AG08395 (cell line): ENCODE measurements at places on chromosomes 13 and 19.

- no peak for DNase-seq
These were observed 127.2 kb upstream of the CACNA1A start for GRCh38 chr19:13633522-13633922.

- DNase-seq = no peak
These were observed 17.4 kb downstream of the KLK2 start for GRCh38 chr19:50890422-50891252.

- no peak for DNase-seq
These were observed 333.4 kb downstream of the KCTD12 start for GRCh38 chr13:76552807-76553206.

GRCh38 chr13:113016526-113017295 lies 47.7 kb downstream of the MCF2L start:
- DNase-seq = no peak

DNA sequence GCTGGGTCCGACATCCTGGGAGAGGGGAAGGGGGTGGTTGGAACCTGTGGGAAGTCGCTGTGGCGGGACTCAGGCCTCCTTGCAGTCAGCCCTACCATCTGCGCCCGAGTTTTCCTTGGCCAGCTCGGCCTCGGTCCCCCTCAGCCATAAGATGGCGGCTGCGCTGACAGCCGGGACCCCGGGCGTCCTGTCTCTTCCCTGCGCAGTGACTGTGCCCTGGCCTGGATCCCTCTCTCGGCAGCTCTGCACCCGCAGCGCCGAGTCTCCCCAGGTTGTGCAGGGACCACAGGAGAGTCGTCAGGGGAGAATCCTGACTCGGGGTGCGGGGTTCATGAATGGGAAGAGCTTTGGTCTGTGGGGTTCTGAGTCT lies 345 bp downstream of the ZNF257 start:
- DNase-seq = no peak

GRCh38 chr19:10091370-10091687 lies 5.2 kb downstream of the SHFL start:
- DNase-seq = no peak

DNA sequence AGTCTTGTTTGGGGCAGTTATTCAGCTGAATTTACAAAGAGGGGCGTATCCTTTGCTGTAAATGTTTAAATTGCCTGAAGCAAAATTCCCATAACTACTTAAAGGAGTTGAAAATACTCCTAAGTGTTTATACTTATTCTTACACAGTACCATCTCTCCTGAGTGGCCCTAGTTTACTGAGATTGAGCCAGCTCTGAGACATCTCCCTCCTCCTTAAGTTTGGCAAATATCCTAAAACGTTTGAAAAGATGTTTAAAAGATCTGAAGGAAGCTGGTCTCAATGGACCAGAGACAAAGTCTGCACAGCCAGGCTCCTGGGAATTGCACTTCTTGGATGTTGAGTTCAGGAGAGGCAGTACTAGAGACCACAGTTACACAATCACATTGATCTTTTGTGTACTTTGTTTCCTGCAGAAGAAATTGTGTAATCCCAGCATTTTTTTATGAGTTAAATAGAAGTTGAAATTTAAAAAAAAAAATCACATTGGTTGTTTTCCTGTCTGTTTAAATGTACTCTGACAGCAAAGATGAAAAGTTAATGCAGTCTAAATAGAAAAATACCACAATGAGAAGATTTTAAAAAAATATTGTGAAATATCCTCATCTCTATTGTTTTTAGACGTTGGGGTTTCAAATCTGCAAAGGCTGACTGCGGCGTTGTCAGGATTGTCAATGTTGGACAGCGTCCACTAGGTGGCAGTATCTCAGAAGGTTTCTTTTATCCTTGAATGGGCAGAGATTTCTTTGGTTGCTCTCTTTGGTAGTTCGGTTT lies 20.7 kb downstream of the TNFSF11 start:
- DNase-seq = peak; percentile 80

DNA sequence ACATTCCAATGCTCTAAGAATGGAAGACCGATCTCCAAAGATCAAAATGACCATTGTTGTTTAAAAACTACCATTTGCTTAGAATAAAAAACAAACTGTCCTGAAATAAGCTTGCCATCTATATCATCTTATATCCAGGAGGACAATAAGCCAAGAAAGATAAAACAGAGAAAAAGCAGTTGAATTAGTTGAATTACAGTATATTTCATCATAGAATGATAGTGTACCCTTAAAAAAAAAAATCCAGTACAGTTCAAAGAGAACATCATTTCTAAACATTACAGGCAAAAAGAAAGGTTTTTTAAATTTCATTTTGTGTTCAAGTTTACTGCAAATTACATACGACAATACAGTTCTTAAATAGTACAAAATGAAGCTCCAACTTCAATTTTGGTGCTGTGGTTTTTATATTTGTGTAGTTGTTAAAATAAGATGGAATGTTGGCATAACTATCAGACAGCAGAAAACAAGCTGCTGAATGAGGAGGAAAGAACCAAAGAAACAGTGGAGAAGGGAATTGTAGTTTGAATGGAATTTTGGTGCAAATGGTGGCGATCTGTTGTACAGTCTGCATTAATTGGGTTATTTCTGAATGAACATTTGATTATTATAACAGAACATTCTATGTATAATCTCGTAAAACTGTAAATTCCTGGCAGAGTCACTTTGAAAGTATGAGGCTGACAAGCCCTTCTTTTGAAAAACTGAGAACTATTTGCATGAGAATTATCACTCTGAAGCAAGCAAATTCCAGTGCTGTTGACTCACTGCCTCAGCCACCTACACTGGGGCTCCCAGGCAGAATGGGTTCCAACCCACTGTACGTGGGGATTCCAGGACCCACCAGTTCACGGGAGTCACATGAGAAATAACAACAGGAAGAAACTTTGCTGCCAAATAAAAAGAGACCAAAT lies 37.7 kb downstream of the LHFPL6 start:
- DNase-seq = peak; percentile 90

DNA sequence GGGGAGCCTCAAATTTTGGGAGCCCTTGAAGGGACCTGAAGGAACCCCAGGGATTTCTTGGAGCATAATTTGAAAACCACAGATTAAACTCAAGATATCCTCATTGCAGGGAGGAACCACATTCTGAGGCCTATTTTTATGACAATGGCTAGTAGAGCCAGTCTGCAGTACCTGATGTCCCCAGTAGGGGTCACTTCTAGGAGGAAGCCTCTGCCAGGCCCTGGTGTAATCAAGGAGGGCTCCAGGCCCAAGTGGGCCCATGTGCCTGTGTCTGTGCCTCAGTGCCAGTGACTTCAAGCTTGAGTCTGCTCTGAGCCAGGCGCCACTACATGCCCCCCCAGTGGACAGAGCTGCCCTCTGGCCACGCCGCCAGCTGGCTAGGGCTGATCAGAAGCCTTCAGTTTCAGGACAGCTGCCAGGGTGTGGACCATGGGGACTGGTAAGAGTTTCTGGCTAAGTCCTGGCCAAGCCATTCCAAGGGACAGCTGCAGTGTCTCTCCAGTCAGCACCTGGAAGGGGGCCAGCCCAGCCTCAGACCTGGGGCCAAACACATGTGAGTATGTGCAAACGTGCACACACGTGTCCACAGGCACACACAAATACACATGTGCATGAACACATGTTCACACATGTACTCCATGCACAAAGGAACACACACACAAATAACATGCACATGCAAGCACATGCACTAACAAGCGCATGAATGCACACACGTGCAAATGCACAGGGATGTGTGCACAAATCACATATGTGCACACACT lies 20.5 kb upstream of the SLC7A10 start:
- DNase-seq = no peak

- DNase-seq = no peak
These were observed 69.4 kb upstream of the KLF12 start for GRCh38 chr13:74203576-74203975.

GRCh38 chr19:46724468-46724867 lies 7.6 kb upstream of the PRKD2 start:
- DNase-seq = no peak

GRCh38 chr13:95620030-95620824 lies 24.3 kb downstream of the DZIP1 start:
- no peak for DNase-seq

GRCh38 chr13:98144801-98145350 lies 2.0 kb downstream of the FARP1 start:
- DNase-seq = peak; percentile 52

GRCh38 chr13:75481176-75482069 lies 546 bp downstream of the TBC1D4 start:
- peak; percentile 23 for DNase-seq

DNA sequence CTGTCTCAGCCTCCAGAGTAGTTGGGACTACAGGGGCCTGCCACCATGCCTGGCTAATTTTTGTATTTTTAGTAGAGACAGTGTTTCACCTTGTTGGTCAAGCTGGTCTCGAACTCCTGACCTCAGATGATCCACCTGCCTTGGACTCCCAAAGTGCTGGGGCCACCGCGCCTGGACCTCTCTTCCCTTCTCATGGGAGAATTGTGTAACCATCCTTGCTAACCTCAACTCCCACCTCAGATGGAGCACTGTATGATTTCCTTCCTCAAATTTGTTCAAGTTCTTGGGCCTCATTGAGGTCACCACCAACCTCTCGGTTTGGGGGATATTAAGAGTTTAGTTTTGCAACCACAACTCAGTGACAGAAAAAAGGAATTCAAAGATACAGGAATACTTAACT lies 10.7 kb downstream of the LILRA5 start:
- DNase-seq = no peak

- DNase-seq = no peak
These were observed 13.3 kb upstream of the ZNF681 start for GRCh38 chr19:23771761-23772674.

GRCh38 chr19:16922592-16922934 lies 33.8 kb downstream of the F2RL3 start:
- no peak for DNase-seq

DNA sequence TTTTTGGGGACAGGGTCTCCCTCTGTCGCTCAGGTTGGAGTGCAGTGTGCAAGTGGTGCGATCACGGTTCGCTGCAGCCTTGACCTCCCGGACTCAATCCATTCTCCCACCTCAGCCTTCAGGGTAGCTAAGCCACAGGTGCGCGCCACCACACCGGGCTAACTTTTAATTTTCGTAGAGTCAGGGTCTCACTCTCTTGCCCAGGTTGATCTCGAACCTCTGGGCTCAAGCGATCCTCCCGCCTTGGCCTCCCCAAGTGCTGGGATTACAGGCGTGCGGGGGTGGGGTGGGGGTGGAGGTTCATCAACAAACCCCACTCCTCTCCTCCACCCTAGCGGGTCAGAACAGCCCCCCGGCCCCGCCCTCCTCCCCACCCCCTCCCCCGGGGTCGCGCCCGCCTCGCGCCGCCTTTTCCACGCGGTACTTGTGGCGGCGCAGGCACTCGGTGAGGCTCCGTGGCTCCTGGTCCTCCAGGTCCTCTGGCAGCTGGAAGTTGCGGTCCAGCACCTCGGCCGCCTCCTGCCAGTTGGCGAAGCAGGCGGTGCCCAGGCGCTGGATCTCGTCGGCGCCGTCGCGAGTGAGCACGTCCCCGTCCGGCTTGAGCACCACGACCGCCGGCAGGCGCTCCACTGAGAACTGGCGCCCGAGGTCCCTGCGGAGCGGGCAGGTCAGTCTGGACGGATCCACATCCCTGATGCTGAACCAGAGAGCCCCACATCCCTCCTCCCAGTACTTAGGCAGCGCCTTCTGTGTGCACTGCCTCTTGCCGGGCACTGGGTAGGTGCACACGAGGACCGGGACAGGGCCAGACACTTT lies 5.2 kb downstream of the NXNL1 start:
- no peak for DNase-seq

- DNase-seq = no peak
These were observed 1446.8 kb downstream of the UQCRFS1 start for GRCh38 chr19:27765912-27766725.

DNA sequence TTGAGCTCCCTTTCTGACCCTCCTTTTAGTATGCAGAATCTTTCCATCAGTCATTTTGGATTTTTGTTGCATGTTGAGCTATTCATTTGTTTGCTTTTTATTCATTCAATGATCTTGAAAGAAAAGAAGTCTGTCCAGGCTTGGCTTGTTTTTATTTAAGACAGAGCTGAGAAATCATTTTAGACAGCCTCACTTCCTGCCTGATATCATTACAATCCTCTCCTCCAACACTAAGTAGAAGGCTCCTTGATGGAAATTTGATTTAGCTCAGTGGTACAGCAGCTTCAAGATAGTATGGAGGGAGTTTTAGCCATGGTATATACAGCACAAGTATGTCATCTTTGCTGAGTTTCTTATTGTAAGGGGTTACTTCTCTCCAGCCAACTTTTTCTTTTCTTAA lies 28.4 kb downstream of the MBNL2 start:
- DNase-seq = no peak

DNA sequence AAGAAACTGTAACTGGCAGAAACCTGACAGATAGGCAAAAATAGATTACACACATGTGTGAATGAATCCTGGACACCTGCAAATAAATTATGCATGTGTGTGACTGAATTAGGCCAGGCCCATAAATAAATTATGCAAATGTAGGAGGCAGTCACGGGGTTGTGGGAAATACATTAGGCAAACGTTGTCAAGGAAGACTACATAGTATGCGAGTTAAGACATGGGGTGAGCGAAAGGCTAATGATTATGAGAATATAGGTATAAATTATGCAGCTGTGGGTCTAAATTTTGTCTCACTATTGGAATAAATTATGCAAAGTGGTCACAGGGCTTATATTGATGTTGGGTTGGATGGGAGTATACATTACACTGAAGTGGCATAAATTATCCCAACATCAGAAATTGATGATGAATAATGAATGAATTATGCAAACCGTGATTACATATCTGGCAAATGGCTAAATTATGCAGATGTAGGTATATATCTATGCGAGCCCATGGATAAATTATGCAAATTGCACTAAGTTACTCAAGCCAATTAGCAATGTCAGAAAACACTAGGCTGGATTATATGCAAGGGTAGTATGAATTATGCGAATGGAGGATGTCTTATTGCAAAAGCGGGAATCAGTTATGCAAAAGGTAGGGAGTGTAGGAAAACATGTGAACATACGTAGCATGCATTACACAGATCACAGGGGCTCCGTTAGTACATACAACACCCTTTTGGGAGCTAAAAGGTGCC lies 6.8 kb downstream of the SLC8A2 start:
- no peak for DNase-seq
